ENCODE measurements at places on chromosomes 1 and 21.

- DNase-seq, result no peak
Measured at GRCh38 chr1:224432146-224432545, 2.5 kb downstream of the WDR26 start.

- DNase-seq, result no peak
Measured at GRCh38 chr1:12690156-12690555, 25.8 kb upstream of the AADACL3 start.

DNA sequence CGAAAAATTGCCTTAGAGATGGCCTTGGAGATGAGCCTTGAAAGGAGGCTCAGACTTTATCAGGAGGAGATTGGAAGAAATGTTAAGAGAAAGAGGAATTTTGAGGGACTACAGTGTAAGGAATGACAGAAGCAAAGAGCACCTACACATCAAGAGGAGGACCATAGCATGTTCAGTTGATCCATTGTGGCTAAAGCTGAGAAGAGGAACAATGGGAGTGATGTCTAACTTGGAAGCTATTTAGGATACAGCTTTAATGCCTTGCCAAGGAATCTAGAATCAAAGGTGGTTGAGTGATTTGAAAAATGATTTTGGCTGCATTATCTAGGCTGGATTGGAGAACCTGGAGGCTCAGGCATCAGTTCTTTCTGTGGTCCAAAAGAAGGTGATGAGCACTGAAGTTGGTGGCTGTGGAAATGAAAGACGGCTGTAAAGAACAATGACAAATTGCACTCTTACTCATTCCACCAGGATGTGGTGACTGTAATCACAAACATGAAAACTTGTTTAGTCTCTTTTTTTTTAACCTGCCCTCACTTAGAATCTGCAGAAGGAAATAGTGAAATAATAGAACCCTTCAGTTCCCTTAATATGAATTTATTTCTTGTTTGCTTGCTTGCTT is 11.3 kb downstream of the FAM20B start:
- DNase-seq, result no peak

- no peak for DNase-seq
Measured at GRCh38 chr1:229298420-229298819, 27.5 kb downstream of the RAB4A start.

GRCh38 chr1:230913496-230913895 is 45.2 kb upstream of the C1orf198 start:
- DNase-seq, result no peak

DNA sequence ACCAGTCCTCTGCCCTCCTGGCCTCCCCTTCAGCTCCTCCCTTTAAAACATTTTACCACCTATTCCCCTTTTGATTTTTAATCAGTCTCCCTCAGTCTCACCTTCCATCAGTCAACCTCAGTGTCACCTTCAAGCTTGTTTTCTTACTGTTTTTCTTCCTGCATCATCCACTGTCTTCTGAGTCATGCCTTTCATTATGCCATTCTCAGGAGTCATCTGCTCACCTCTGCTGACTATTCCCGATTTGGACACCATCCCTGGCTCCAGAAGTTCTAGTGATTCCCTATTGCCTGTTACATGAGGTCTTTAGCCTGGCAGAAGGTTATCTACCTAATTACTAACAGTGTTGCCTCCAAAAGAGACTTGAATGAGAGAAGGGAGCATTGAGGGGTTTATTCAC is 23.9 kb downstream of the NFASC start:
- no peak for DNase-seq

- no peak for DNase-seq
Measured at GRCh38 chr1:61301824-61302657, 219.7 kb downstream of the NFIA start.

DNA sequence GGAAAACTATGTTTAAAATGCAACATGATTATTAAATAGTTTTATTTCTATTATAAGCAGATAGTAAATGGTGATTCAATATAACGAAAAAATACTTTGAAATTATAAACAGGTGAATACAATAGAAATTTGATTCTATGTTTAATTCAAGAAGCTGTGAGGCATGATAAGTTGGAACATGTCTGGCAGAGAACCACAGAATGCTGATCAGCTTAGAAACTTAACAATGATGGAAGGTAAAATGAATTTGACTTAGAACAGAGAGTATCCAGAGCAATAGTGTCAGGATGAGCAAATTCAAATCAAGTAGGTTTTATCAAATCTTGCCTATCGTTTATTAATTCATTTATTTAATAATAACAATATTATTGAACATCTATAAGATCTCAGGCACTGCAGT is 83.4 kb upstream of the ADGRL4 start:
- DNase-seq, result no peak

- DNase-seq, result no peak
Measured at GRCh38 chr1:54975356-54976108, 4.9 kb upstream of the TMEM61 start.

DNA sequence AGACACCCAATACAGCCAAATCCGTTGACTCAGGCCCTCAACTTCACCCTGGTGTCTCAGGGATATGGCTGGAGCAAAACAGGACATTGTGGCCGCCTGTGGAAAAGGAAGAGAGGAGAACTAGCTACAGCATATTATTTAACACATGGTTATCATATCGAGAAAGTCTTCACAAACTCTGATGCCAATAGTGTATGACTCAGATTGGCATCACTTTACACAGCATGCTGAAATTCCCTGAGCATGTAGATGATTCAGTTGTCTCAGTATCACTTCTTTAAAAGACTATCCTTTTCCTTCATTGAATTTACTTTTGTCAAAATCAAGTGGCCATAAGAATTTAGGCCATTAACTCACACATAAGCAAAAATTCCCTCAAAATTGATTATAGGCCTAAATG is 20.1 kb downstream of the HSD3B2 start:
- no peak for DNase-seq

DNA sequence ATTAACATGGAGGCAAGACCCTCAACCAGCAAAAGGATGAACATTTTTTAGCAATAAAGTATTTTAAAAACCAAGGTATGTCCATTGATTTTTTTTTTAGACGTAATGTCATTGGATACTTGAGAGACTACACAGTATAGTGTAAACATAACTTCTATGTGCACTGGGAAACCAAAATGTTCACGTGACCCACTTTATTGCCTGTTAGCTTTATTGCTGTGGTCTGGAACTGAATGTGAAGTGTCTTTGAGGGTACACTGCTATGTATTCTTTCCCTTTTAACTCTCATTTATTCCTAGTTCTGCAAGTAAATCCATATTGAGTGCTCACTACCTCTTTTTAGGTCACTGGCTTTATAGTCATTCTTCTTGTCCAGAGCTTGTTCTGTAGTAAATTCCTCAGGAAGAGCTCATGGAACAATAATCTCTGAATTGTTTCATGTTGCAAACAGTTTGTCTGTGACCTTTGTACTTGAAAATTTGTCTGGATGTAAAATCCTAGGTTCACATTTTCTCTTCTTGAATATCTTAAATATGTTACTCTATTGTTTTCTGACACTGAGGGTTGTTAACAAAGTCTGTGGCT is 20.6 kb downstream of the ABCD3 start:
- DNase-seq, result no peak

DNA sequence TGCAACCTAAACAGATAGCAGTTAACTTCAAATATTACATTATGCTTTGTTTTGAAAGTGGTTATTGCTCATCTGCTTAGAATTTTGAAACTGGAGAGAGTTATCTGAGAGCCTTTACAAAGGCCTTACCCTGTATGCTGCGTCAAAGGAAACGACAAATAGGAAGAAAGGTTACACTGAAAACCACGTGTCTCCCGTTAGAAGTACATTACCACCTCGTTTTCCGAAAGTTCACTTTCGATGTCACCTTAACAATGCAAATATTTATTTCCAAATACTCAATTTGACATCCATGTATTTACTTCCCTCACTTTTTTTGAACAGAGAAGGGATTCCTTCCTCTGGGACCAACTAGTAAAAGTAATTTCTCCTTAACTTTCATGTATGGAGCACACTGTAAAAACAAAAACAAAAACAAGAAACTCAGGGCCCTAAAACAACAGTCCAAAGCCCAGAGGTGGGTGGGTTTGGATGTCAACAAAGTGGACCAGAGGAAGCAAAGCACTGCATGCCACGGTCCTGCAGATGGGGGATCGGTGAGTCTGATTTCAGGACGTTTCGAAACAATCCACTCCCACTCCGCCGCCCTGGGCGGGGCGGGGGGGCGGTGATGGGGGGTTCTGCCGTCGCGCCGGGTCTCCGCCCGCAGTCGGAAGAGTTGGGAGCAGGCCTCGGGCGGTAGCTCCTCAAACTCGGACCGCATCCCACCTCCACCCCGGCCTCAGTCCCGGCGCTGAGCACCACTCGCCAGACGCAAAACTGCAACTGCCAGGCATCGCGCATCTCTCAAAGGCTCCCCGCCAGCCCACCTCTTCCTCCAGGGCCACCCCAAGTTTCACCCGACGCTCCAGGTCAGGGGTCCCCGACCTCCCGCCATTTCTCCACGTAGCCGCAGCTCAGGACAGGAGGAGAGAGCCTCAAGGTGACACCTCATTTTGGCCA is 841 bp downstream of the ADSS2 start:
- DNase-seq, result peak; percentile 31

- no peak for DNase-seq
Measured at GRCh38 chr1:7454052-7454815, 316.9 kb upstream of the VAMP3 start.

DNA sequence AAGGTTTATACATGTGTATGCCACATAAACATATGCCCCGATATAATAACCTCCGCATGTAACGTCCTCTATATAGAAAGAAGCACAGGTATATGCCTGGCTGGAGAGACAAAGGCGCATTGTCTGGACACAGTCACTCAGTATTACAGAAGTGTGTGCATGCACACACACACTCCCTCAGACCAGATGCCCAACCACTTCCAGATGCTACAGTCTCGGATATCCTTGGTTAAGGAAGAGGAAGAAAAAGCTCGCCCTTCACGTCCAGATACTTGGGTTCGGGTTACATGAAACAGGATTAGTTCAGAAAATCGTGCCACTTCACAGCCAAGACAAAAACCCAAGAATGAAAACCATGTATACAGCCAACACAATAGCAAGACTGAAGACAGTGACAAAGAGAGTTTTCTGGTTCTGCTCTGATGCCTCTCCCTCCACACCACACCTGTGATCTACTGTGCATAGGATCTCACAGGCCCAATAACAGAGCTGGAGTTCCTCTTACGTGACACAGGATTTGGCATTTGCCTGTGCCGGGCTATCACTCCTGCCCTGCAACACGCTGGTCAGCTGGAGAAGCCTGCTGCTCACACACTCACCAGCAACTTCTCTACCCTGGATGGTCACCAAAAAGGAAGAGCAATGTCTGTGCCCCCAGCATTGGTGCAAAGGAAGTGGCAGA is 75.0 kb downstream of the SSBP3 start:
- no peak for DNase-seq

DNA sequence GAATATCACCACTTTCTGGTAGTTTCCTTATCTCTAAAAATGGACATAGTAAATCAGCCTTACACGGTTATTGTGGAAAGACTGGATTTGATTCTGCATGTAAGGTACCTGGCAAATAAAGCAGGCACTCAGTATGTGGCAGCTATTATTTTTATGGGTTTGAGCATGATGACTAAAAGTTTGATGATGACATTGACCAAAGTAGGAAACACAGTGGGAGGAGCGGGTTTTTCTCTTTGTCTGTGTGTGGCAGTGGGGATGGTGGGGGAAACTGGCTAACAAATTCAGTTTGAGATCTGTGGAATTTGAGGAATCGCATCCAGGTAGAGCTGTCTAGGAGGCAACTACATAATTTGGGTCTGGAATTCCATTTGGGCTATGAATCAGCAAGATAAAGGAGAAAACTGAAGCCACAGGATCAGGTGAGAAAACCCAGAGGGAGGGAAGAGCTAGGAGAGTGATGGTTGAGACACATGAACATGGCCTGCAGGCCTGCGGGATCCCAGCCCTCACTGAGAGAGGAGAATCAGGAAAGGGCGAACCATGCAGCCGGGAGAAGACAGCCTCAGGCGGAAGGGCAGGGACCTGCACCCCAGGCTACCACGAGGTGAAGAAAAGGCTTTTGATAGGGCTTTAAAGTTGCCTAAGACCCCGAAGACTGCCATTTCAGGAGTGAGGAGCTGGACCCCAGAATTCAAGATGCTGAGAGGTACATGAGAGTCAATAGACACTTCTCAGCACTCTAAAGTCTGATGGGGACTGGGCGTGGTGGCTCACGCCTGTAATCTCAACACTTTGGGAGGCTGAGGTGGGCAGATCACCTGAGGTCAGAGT is 52.2 kb downstream of the MEF2D start:
- no peak for DNase-seq

GRCh38 chr1:55386456-55386855 is 171.3 kb upstream of the USP24 start:
- DNase-seq, result no peak

DNA sequence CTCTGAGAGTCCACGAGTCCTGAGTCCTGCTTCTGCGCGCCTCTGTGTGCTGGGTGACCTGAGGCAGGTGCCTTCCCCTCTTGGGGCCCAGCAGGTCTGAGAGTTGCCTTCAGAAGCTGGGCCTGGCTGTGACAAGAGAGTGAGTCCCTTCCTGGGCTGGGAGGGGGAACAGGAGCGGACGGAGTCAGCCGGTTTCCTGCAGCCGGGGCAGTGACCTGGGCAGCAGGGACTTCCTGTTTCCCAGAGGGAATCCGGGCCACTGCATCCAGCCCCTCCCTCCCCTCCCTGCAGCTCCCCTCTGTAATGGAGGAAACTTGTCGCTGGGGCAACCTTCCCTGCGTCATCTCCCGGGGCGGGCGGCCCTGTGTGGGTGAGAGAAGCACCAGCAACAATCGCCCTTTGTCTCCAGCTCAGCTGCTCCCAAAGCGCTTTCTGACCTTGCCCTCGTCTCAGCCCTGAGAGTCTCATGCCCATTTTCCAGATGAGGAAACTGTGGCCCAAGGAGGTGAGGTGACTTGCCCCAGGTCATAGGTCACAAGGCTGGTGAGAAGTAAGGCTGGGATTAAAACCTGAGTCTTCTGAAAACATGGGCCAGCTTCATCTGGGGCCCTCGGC is 61.1 kb downstream of the SDC3 start:
- peak; percentile 32 for DNase-seq

DNA sequence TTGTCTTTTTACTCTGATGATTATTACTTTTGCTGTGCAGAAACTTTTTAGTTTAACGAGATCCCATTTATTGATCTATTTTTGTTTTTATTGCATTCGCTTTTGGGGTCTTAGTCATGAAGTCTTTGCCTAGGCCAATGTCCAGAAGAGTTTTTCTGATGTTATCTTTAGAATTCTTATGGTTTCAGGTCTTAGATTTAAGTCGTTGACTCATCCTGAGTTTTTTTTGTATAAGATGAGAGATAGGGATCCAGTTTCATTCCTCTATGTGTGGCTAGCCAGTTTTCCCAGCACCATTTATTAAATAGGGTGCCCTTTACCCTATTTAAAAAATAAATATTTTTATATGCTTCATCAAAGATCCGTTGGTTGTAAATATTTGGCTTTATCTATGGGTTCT is 13.2 kb downstream of the MAN1C1 start:
- no peak for DNase-seq

- no peak for DNase-seq
Measured at GRCh38 chr1:202016811-202017748, 6.7 kb downstream of the ELF3 start.

Measured in progenitor cell of endocrine pancreas (in vitro differentiated cells).